ENCODE measurements at places on chromosomes 4 and X. TPM values are rescaled to one million over a fixed set of nuclear protein-coding genes. Genes with fewer than 3 reads are reported as not detected.

The BCAP31 gene
- 100 TPM for total RNA-seq

DNA sequence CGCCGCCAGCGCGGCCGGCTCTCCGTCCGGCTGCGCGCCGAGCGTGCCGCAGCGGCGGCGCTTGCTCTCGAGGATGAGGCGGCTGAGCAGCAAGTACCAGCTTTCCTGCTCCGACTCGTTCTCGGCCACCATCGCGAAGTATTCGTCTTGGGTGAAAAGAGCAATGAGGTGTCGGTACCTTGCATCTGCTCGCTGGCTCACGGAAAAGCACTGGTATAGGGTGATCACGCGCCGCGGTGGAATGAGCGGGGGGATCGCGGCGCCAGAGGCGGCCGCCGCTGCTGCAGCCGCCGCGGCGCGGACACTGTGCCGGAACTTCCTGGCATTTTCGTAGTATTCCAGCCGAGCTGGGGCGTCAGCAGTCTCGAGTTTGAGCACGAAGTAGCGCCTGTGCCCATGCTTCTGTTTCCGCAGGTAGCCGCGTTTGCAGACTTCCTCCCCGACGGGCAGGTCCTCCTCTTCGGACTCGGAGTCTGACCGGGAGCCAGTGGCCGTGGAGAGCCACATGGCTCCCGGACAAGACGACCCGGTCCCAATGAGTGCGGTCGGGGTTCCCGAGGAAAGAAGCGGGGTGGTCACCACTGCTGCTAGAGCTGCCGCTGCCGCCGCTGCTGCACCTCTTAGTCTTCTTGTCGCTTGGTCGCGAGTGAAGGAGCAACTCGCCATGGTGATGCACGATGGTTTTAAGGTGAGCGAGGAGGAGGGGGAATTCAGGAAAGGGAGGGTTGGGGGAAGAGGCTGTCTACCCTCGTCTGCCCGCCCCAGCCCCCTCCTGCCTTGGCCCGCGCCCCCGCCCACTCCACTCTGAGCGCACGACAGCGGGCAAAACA, 469 bp downstream of the IRS4 start:
- no peak for DNase-seq

DNA sequence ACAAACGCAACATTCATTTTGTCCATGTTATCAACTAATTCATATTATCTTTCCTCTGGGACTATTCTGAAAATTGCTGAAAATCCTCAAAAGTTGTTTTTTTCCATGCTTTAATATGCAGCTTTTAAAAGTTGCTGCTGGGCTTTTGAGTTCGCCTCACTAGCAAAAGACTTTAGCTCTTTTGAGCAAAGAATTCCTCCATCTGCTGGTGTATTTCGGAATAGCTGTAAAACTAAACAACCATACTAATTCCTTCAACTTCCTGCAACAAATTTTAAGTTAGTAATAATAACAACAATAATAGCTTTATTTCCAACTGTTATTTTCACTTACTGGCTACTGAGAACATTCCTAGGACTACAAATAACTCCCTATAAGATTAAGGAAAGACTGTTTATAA, 124.5 kb upstream of the PLAC1 start:
- DNase-seq: no peak

- peak; percentile 47 for DNase-seq
Measured at GRCh38 chrX:40012039-40012867, 85.5 kb downstream of the BCOR start.

The TNIP3 gene
- total RNA-seq: not detected

- DNase-seq: no peak
Measured at GRCh38 chr4:153267890-153268289, 63.6 kb downstream of the TRIM2 start.

DNA sequence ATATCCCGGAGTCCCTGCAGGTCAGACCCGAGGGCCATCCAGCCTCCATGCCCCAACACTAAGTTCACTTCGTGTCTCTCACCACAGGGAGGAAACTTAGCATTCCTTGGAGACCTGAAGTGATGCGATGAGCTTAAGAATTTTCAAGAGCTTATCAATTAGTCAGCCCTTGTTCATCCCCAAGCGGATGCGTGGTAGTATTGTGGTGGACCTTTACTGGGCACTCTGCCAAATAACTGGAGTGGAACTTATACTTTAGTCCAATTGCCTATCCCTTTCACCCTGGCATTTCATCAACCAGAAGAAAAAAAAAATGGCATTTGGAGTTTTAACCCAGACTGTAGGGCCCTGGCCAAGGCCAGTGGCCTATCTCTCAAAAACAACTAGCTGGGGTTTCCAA, 137.1 kb downstream of the RELL1 start:
- DNase-seq: no peak

GRCh38 chr4:103904123-103904522, 184.3 kb upstream of the TACR3 start:
- no peak for DNase-seq

The CD38 gene
- total RNA-seq: 6.1 TPM

DNA sequence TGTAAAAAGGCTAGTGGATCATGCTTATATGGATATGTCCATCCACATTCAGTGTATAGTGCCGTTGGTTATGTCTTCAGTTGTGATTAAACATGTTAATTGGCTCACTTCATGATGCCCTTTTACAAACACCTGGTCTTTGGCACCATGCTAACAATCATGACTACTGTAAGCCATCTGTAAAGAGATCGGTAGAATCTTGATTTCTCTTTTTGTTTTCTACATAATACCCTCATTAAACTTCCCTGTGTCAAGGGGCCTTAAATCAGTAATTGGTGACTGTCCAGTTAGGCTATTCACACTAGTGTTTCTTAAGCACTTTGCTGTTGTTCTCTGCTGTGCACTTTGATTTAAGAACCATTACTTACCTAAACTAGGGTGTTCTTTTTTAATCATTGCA, 475.2 kb downstream of the RPA4 start:
- DNase-seq: no peak

The IL21 gene
- total RNA-seq: not detected

DNA sequence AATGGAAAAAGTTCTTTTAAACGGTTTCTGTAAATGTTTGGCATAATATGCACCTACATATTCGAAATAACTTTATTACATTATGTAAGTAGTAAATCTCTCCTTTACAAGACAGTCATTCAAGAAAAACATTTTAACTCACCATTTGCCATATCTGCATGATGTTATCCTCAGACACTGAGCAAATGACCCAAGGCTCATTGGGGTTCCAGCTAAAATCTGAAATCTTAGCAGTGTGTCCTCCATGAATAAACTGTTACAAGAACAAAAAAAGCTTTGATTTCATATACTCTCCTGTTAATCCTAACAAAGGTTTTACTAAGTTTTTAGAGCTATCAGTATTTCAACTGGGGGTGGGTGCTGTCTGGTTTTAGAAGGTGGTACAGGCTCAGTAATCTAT, 24.5 kb downstream of the RBBP7 start:
- DNase-seq: no peak

GRCh38 chr4:178602833-178603232, 1160.6 kb upstream of the AGA start:
- no peak for DNase-seq

The SATL1 gene
- not detected for total RNA-seq

DNA sequence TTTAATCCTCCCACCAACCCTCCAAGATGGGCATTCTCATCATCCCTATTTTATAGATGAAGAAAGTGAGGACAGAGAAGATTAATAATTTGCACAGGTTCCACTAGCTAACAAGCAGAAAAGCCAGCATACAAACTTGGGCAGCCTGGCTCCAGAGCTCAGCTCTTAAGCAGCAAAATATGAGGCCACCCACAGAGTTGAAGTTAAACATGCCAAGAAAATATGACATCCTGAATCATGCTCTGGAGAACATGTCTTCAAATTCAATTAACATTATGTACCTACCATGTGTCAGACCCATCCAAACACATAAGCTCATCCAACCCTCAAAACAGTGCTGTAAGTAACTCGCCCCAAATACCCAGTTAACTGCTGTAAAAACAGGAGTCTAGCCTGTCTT, 33.9 kb downstream of the USP46 start:
- no peak for DNase-seq

DNA sequence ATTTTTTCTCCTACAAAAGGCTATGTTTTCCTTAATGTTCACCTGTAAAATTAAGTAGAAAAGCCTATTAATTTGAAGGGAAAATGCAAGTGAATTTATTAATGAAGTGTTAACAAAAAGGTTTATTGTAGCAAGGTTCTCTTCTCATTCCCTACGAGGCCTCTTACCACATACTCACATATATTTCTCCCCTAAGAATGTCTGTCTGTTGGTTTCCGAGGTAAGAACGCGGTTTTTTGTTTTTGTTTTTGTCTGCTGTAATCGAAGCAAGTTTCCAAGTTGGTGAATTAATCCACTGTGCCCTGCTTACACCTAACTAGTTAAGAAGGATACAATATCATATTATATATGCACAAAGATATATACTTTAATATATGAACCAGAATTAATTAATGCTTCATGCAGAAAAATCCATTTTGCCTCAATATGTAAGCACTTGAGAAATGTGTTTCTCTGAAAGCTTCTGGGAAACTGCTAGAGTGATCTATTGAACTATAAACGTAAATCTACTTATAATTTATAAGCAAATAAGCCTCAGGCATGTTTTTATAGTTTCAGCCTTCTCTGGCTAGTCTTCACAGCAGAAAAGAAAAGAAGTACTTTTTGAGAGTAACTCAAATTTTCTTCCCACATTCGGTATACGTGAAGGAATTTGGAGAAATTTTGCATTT, 120.8 kb downstream of the EGF start:
- no peak for DNase-seq

DNA sequence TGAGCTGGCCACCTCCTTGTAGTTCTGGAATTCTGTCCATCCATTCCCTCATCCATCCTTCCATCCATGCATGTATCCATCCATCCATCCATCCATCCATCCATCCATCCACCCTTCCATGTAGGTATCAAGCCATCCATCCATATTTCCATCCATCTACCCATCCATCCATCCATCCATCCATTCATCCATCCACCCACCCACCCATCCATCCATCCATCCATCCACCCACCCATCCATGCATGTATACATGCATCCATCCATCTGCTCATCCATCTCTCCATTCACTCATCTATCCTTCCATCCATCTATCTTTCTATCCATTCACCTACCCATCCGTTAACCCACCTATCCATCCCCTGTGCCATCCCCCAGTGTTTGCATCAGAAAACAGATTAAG, 153.6 kb upstream of the STX18 start:
- DNase-seq: no peak

GRCh38 chr4:187965726-187966125, 29.8 kb upstream of the ZFP42 start:
- no peak for DNase-seq

DNA sequence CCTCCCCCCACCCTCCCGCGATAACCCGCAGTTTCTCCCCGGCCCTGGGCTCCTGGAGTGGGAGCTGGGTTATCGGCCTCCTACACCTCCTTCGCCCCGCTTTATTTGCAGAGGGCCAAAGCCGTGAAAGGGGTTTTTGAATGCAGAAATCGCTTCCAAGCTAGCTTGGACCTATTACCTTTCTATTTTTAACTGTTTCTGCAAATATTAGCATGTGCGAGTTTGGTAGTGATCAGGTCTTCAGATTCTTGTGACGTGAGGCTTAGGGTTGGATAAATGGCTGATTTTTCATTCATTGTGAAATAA, 1.3 kb downstream of the USP9X start:
- no peak for DNase-seq

GRCh38 chr4:175971388-175972179, 94.1 kb upstream of the WDR17 start:
- no peak for DNase-seq

All from right lobe of liver (tissue), 6 donors.